Calu3 (cell line): ENCODE measurements at places on chromosomes 12 and 14. TPM values are rescaled to one million over a fixed set of nuclear protein-coding genes. Genes with fewer than 3 reads are reported as not detected.

Gene ZNF891
- total RNA-seq: 4.2 and 4.8 TPM in 2 replicates

Gene KRR1
- 110 and 114 TPM in 2 replicates for total RNA-seq

Gene RND1
- total RNA-seq: 7.4 and 14.2 TPM in 2 replicates

Gene MIP
- not detected in 2 replicates for total RNA-seq

Gene KRT83
- total RNA-seq: not detected in 2 replicates

Gene TMEM132C
- not detected in 2 replicates for total RNA-seq

Gene TNS2
- 1.3 and 4.7 TPM in 2 replicates for total RNA-seq

Gene SIX1
- total RNA-seq: 4.6 and 6.7 TPM in 2 replicates

DNA sequence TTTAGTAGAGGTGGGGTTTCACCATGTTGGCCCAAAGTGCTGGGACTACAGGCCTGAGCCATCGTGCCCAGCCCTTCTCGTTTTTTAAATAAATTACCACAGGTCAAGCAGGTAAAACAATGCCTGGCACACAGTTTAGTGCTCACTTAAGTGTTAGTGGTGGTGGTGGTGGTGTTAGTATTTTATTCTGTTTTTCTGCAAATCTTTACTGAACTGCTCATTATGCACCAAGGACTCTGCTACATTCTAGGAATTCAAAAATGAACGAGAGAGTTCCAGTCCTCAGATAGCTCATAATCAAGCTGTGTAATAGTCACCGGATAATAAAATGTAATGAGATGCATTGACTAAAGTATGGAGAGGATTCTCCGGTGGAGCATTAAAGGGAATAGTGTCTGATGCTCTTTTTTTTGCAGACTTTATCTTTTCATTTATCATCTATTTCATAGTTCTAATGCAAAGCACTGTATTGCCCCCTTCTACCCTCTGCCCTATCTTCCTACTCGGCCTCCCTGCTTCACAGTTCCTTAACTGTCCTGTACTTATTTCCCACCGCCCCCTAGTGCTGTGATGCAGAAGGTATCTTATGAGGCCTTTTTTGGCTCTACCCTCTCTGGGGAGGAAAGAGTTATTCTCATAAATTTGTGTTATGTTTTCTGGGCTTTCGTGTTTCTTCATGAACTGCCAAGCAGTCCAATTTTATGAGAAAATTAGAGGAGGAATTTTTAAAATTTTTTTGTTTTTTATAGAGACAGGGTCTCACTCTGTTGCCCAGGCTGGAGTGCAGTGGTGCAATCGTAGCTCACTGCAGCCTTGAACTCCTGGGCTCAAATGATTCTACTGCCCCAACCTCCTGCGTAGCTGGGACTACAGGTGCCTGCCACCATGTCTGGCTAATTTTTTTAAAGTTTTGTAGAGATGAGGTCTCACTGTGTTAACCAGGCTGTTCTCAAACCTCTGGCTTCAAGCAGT lies 1.0 kb downstream of the ITFG2 start:
- peak overlapping the region; percentile 86 for H3K4me3 ChIP-seq
- peaks cover 37% of the 10 kb centered on the region for H3K36me3 ChIP-seq
- H3K27me3 ChIP-seq: no peaks in the 10 kb centered on the region
- H3K4me1 ChIP-seq: no peaks in the 10 kb centered on the region

DNA sequence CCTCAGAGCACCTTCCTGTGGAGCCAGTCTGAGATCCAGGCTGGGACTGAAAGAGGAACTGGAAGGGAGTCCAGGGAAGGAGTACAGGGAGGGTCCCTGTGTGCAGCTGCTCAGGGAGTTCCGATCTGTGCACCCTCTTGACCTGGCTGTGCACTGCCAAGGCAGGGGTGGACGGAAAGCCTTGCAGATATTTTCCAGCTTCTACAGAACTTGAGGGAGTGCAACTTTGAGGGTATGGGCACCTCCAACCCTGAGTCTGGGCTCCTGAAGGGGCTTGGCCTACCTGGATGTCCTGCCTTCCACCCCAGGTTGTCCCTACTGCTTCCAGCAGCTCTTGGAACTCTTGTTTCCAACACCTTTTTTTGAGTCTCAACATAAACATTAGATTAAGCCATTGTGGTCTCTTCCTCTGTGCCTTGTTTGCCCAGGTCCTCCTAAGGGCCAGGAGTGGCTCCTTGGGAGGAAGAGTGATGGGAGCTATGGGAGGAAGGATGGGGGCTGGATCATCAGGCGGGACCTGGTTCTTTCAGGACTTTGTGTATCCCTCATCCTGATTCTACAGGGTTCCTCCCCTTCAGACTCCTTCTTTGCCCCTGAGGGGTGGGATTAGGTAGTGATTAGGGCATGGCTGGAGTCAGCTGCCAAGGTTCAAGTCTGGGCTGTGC lies 3.5 kb downstream of the KRT7 start:
- no peaks in the 10 kb centered on the region for H3K27me3 ChIP-seq
- peak overlapping the region; percentile 97 for H3K27ac ChIP-seq
- H3K4me1 ChIP-seq: peaks cover 53% of the 10 kb centered on the region

GRCh38 chr14:75196468-75196867 lies 20.1 kb upstream of the TMED10 start:
- H3K27ac ChIP-seq: peak overlapping the region; percentile 33
- H3K36me3 ChIP-seq: peaks cover 12% of the 10 kb centered on the region
- DNase-seq: peak; percentile 34
- peaks cover 55% of the 10 kb centered on the region for H3K4me1 ChIP-seq
- H3K27me3 ChIP-seq: no peaks in the 10 kb centered on the region

- no peaks in the 10 kb centered on the region for H3K4me1 ChIP-seq
- H3K4me3 ChIP-seq: no peak overlapping the region
- no peaks in the 10 kb centered on the region for H3K36me3 ChIP-seq
Observed at GRCh38 chr14:76484355-76484754, 108.4 kb downstream of the ESRRB start.

GRCh38 chr12:5921966-5922899 lies 22.8 kb downstream of the ANO2 start:
- H3K4me3 ChIP-seq: no peak overlapping the region
- H3K36me3 ChIP-seq: no peaks in the 10 kb centered on the region
- DNase-seq: no peak
- no peak overlapping the region for H3K27ac ChIP-seq

- no peak for DNase-seq
- peaks cover 58% of the 10 kb centered on the region for H3K4me1 ChIP-seq
- H3K36me3 ChIP-seq: no peaks in the 10 kb centered on the region
- H3K27me3 ChIP-seq: no peaks in the 10 kb centered on the region
Observed at GRCh38 chr12:79451365-79451764, 239.4 kb downstream of the PAWR start.

GRCh38 chr12:29389295-29389919 lies 8.4 kb upstream of the ERGIC2 start:
- no peaks in the 10 kb centered on the region for H3K4me1 ChIP-seq
- no peaks in the 10 kb centered on the region for H3K36me3 ChIP-seq
- no peaks in the 10 kb centered on the region for H3K27me3 ChIP-seq
- H3K27ac ChIP-seq: no peak overlapping the region

- no peaks in the 10 kb centered on the region for H3K27me3 ChIP-seq
- no peak for DNase-seq
- no peak overlapping the region for H3K4me3 ChIP-seq
- H3K36me3 ChIP-seq: no peaks in the 10 kb centered on the region
- no peak overlapping the region for H3K27ac ChIP-seq
Observed at GRCh38 chr12:27094726-27095125, 12.3 kb upstream of the C12orf71 start.

DNA sequence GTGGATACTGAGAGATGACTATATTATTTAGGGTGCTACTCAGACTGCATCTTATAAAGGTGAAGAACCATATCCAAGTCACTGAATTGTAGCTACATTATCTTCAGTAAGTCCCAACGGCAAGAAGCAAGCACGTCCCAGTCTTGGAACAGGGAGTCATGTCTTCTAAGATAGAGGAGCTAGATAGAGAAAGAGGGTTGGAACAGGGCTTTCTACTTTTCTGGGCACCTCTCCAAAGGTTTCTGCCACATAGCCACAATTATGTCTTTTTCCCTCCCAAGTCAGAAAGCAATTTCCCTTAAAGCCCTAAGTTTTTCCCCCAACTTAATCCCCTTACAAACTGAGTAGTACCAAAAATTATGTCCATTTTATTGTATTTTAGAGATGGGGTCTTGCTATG lies 22.4 kb downstream of the MAPK1IP1L start:
- no peak overlapping the region for H3K27ac ChIP-seq
- peaks cover 45% of the 10 kb centered on the region for H3K4me1 ChIP-seq
- H3K27me3 ChIP-seq: no peaks in the 10 kb centered on the region
- DNase-seq: no peak

DNA sequence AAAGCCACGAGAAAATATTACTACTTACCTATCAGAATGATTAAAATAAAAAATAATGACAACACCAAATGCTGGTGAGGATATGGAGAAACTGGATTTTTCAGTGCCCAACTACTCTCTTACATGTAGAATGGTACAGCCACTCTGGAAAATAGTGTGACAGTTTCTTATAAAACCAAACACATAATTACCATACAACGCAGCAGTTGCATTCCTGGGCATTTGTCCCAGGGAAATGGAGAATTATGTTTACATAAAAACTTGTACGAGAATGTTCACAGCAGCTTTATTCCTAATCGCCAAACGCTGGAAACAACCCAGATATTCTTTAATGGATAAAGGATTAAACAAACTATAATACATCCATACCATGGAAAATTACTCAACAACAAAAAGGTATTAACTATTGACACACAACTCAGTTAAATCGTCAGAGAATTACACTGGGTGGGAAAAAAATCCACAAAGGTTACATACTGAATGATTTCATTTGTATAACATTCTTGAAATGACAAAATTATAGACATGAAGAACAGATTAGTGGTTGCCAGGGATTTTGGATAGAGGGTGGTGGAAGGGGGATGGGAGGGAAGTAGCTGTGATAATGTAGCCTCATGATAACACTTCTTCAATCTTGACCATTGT lies 35.4 kb downstream of the TAOK3 start:
- no peak overlapping the region for H3K27ac ChIP-seq
- no peak for DNase-seq
- H3K4me3 ChIP-seq: no peak overlapping the region

GRCh38 chr12:119699199-119699760 lies 31.3 kb downstream of the PRKAB1 start:
- no peaks in the 10 kb centered on the region for H3K27me3 ChIP-seq
- H3K36me3 ChIP-seq: peaks cover 4% of the 10 kb centered on the region
- no peak overlapping the region for H3K4me3 ChIP-seq
- H3K27ac ChIP-seq: no peak overlapping the region
- DNase-seq: no peak
- H3K4me1 ChIP-seq: peaks cover 3% of the 10 kb centered on the region

DNA sequence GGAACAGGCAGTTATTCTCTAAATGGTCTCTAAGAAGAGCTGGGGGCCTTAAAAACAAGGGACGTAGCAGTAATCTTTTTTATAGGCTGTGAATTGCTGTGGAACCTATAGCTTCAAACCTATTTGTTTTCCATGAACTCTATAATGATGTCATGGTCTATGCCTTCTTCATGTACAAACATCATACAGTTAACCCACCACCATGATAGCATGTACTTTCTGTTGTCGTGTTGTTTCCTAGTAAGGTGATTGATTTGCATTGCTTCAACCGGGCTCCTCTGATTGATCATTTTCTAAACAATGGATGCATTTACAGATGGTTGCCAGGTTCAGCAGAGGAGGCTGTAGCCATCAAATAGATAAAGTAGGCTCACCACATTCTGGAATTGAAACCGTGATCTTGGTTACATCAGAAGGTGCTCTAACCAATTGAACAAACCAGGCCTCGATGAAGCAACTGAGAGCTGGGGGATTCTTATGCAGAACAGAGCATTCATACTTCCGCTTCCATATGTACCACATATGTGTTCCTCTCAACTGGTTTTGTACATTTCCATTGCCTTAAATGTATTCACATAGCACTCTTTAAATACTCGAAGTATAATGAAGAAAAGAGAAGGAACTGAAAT lies 25.6 kb upstream of the PCNX1 start:
- no peak overlapping the region for H3K27ac ChIP-seq
- peaks cover 9% of the 10 kb centered on the region for H3K27me3 ChIP-seq
- H3K4me3 ChIP-seq: no peak overlapping the region
- no peaks in the 10 kb centered on the region for H3K4me1 ChIP-seq
- H3K36me3 ChIP-seq: no peaks in the 10 kb centered on the region

GRCh38 chr12:57165741-57166140 lies 18.3 kb upstream of the LRP1-AS start:
- no peaks in the 10 kb centered on the region for H3K36me3 ChIP-seq
- DNase-seq: peak; percentile 64
- H3K4me3 ChIP-seq: no peak overlapping the region
- peaks cover 13% of the 10 kb centered on the region for H3K27me3 ChIP-seq
- H3K27ac ChIP-seq: no peak overlapping the region
- H3K4me1 ChIP-seq: peaks cover 23% of the 10 kb centered on the region

DNA sequence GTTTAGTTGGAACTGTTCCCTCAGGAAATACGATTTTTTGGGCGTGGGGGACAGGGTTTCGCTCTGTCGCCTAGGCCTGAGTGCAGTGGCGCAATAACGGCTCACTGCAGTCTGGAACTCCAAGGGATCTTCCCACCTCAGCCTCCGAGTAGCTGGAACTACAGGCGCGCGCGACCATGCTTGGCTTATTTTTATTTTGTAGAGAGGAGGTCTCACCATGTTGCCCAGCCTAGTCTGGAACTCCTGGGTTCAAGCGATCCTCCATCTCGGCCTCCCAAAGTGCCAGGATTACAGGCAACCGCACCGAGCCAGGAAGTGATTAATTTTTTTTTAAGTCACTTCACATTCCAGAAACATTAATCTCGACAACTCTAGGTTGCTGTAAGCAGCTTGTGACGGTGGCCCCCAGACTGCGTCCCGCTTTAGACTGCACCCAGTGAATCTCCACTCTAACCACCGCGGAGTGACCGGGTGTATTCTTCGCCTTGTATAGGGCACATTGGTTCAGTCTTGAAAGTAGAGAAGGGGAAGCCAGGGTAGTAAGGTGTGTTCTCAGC lies 830 bp upstream of the MIS18BP1 start:
- H3K4me1 ChIP-seq: peaks cover 7% of the 10 kb centered on the region
- no peaks in the 10 kb centered on the region for H3K27me3 ChIP-seq
- H3K27ac ChIP-seq: peak overlapping the region; percentile 94

- peaks cover 35% of the 10 kb centered on the region for H3K36me3 ChIP-seq
- H3K4me3 ChIP-seq: peak overlapping the region; percentile 99
- no peak for DNase-seq
- no peaks in the 10 kb centered on the region for H3K27me3 ChIP-seq
Observed at GRCh38 chr14:66509874-66510273, 1.9 kb downstream of the GPHN start.

GRCh38 chr14:61121355-61121787 lies 140.3 kb downstream of the SLC38A6 start:
- no peaks in the 10 kb centered on the region for H3K27me3 ChIP-seq
- DNase-seq: peak; percentile 65
- H3K4me1 ChIP-seq: peaks cover 19% of the 10 kb centered on the region
- peaks cover 32% of the 10 kb centered on the region for H3K36me3 ChIP-seq
- H3K4me3 ChIP-seq: peak overlapping the region; percentile 87
- H3K27ac ChIP-seq: peak overlapping the region; percentile 95

DNA sequence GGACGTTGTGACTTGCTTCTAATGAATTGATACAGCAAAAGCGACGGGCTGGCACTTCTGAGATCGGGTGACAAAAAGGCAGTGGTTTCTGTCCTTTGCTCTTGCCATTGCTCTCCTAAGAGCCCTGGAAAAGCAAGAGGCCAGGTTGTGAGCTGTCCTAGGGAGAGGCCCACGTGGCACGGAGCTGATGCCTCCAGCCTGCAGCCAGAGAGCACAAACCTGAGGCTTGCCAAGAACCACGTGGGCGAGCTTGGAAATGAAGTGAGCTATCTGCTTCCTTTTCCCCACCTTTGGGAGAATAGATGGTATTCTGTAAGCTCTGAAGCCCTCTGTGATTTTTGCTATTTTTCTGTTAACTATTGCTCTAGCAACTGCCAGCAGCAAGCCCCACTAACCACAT lies 26.4 kb upstream of the NOS1 start:
- H3K4me1 ChIP-seq: no peaks in the 10 kb centered on the region
- no peak for DNase-seq
- H3K4me3 ChIP-seq: no peak overlapping the region

GRCh38 chr12:90268574-90268973 lies 559.9 kb upstream of the ATP2B1 start:
- no peaks in the 10 kb centered on the region for H3K4me1 ChIP-seq
- DNase-seq: no peak
- no peak overlapping the region for H3K4me3 ChIP-seq
- no peaks in the 10 kb centered on the region for H3K36me3 ChIP-seq
